ENCODE measurements at places on chromosomes 11 and 22.

- DNase-seq, result peak; percentile 60
These were observed 38.7 kb downstream of the NARS2 start for GRCh38 chr11:78535920-78536319.

- no peak for DNase-seq
These were observed 2.1 kb downstream of the LGALS1 start for GRCh38 chr22:37677493-37677974.

DNA sequence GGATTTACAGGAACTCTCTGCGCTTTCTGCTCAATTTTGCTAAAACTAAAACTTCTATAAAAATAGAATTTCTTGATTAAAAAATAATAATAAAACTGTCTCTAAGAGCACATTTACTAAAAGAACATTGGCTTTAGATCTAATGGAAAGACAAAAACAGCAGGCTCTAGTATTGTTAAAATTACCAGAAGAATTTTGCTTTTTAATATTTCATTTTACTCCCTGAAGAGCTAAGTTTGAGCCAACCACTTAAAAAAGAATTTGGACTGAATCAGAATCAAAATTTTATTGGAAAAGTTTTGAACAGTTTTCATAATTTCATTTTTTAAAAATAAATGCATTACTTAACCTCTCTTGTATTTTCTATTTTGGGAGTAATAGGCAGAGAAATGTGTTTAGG lies 107.3 kb downstream of the BBOX1 start:
- no peak for DNase-seq

GRCh38 chr11:1382429-1382828 lies 7.3 kb upstream of the BRSK2 start:
- no peak for DNase-seq

DNA sequence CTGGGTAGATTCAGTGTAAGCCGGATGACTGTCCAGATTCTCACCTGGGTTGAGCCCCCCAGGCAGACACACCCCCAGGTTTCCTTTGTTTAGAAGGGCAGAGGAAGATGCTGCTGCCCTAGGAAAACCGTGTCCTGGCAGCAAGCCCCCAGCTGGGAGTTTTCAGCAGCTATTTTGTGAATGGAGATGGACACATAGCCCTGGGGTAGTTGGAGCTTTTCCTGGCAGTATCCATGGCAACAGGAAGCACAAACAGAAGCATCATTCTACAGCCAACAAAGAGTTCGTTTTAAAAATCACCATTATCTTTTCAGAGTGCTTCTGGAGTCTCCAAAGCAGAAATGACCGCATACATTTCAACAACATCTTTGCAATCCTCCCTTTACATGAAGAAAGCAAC lies 245.5 kb downstream of the BRD1 start:
- no peak for DNase-seq

GRCh38 chr22:39148727-39149535 lies 3.5 kb downstream of the CBX7 start:
- no peak for DNase-seq

DNA sequence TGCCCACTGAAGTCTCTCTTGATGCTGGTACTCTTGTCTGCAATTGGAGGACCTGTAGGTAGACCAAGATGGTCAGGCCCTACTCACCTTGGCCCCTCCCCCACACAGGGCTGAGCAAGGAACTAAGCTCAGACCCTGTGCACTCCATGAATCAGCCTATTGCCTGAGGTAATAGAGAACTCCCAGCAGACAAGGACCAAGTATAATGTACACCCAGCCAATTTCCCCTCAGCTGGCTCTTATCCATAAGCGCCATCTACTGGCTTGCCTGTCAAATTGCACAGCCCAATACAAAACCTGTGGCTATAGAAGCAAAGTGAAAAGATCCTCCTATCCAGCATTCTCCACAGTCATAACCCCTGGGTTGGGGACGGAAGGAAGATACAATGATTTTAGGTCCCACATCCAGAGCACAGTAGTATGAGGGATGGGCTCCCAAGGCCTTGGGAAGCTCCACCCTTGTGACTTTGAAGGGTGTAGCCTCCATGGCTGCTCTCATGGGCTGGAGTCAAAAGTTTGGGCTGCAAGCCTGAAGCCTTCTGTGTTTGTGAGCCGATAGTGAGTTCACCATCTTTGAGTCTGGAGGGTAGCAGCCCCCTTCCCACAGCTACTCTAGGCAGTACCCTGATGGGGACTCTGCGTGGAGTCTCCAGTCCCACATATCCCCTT lies 56.0 kb downstream of the GLYATL2 start:
- DNase-seq, result peak; percentile 25

GRCh38 chr11:15926071-15926470 lies 430.3 kb downstream of the SOX6 start:
- no peak for DNase-seq

DNA sequence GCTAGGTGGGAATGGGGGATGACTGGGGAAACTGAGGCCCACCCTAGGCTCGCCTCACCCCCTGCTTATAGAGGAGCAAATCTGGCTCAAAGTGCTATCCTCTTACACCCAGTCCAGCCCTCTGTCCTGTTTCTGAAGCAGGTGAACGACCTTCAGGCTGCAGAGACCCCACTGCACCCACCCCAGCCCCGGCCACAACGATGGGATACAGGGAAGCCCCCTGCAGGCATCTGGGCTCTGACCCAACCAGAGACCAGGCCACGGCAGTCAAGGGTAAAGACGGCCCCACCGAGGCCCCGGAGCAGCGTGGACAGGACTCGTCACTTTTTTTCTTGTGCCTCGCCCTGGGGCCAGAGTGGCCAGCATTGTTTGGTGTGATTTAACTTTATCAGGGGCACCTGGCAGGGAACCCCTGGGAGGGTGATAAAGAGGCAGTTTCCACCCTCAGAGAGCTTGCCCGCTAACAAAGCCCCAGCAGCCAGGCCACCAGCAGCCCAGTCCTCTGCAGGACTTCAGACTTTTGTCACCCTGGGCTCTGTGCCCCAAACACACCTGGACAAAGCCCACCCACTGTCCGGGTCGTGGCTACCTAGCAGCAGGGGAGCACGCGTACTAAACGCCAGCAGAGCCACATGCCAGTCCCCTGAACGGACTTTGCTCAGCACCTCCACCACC lies 612.6 kb downstream of the TBC1D22A start:
- DNase-seq, result no peak

- no peak for DNase-seq
These were observed 53.1 kb downstream of the ARRB1 start for GRCh38 chr11:75298191-75298975.

- DNase-seq, result peak; percentile 70
These were observed 1.6 kb downstream of the DIXDC1 start for GRCh38 chr11:111938687-111939160.

- DNase-seq, result no peak
These were observed 37.3 kb downstream of the FLI1 start for GRCh38 chr11:128731041-128731663.

GRCh38 chr11:95559899-95560298 lies 229.7 kb downstream of the FAM76B start:
- no peak for DNase-seq

GRCh38 chr11:102279641-102280170 lies 37.6 kb upstream of the BIRC3 start:
- no peak for DNase-seq

- DNase-seq, result no peak
These were observed 10.2 kb upstream of the DDB2 start for GRCh38 chr11:47204637-47204989.

- DNase-seq, result no peak
These were observed 83.6 kb upstream of the TBCEL start for GRCh38 chr11:120940160-120940848.

DNA sequence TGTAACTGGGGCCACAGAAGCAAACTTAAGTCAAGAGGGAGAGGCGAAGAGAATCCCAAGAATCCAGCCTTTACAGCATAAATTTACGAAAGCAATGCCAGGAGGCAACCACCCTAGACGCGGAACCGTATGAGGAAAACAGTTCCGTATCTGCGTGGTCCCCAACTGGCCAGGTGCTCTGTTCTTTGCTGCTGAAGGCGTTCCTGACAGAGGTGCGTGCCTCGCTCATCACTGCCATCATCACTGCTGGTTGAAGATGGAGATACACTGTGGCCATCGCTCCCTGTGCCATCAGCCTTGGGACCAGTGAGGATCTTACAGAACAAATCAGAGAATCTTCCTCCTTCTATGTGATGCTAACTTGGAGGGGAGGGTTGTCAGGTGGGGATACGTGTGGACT lies 270.5 kb upstream of the B3GAT1 start:
- no peak for DNase-seq

DNA sequence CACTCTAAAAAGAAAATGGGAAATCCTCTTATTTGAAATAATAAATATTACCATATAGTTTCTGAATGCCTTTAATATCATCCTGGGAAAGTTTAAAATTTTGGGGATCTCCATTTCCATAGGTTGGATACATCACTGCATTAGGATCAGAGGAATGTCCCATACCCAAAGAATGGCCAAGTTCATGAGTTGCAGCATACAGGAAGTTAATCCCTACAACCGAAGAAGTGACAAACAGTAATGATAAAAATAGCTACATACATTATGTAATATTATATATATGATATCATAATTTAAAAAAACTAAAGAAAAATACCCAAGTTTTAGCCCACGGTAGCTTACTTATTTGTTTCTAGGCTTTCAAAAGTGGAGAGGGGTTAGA lies 7.4 kb downstream of the MMP7 start:
- DNase-seq, result no peak

DNA sequence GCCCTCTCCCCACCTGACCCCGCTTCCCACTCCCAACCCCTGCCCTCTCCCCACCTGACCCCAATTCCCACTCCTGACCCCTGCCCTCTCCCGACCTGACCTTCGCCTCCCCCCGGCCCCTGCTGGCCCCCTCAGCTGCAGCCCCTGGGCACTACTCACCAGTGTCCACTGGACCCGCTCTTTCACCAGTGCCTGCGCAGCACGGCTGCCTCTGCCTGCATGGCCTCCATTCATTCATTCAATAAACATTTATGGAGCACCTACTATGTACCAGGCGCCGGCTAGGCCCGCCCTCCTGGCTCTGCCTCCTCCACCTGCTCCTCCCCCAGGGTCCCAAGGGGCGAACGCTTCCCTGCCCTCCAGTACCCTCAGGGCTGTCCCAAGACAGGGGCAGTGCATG lies 42.6 kb downstream of the ELFN2 start:
- no peak for DNase-seq

- no peak for DNase-seq
These were observed 1.3 kb upstream of the MLC1 start for GRCh38 chr22:50086526-50086925.

DNA sequence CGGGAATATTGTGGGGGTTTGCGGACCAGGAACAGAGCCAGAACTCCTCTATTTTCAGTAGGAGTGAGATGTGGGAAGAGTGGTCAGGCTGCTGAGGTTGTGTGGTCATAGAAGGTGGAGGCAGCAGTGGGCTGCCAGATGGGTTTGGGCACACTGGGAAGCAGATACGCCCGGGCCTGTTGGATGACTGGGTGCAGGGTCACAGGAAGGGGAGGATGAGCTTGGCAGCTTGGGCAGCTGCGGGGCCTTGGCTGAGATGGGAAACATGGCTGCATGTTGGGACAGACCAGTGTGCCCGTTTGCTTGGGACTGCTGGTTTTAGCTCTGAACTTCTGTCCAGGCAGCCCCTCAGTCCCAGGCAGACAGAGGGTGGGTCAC lies 11.4 kb downstream of the SHANK3 start:
- DNase-seq, result no peak

DNA sequence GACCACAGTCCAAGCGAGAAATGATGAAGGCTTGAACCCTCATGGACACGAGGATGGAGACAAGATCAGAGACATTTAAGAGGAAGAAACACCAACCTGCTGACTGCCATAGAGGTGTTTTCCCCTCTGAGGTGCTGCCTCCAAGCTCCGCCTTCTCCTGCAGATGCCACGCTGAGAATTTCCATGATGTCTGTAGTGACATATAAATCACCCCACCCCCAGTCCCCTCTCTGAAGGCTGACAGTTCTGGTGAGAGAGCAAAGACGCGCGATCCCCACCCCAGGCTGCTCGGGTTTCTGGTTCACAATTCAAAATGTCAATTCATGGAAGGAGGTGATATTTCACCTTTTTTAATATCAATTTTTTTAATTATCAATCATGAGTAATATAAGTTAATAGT lies 28.2 kb downstream of the LRRC32 start:
- DNase-seq, result no peak

DNA sequence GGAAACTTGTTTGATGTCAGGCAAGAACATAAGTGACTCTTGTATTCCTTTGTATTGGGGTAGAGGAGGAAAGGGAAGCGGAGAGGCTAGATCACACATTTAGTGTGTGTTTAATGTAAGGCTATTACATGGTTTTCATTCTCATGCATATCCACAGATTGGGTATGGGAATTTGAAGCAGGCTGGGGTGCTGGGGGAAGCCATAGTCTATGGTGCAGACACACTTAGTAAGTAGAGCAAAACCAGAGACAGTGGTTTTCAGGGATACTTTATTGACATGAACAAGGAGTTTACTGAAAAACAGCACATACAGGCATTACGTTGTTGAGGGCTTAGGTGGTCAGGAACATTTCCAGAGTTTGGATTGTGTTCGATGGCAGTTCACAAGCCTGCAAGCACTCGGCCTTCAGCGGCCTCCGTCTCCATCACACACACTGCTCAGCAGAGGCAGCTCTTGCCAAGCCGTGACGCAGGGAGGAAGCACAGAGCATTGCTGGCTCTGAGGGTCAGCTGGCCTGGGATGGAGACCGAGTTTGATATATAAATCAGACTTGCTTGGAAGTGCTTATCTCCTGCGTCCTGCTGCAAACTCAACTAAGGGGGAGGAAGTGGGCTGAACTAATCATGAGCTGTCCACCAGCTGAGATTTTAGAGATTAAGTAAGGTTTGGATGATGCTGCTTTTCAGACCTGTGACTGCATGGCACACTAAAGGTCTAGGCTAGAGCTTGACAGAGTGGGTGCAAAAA lies 25.3 kb downstream of the SCN3B start:
- DNase-seq, result peak; percentile 72

Data from kidney capillary endothelial cell (primary cell).